ENCODE measurements at places on chromosomes 11 and 22.
A peak's percentile ranks its signal among the peaks of the same experiment; 100 is the strongest.

- DNase-seq: no peak
These were observed 64.9 kb upstream of the PAX6 start for GRCh38 chr11:31875866-31876560.

- DNase-seq: no peak
These were observed 7.0 kb upstream of the PRSS23 start for GRCh38 chr11:86793307-86793706.

- DNase-seq: no peak
These were observed 76.4 kb downstream of the TMEM135 start for GRCh38 chr11:87114093-87114492.

GRCh38 chr11:79371152-79371551, 69.7 kb downstream of the TENM4 start:
- no peak for DNase-seq

DNA sequence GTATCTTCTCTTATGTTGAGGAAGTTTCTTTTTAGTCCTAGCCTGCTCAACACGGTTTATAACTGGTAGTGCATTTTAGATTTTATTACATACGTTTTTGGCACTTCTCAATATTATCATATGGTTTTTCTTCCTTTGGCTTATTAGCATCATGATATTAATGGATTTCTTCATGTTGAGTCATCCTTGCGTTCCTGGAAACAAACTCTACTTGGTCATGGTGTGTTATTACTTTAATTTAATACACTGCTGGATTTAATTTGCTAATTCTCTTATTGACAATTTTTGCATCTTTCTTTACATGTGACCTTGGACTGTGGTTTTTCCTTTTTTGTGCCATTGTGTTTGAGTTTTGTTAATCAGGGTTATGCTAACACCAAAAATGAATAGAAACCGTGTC, 20.5 kb downstream of the IGF2 start:
- no peak for DNase-seq

GRCh38 chr22:24156141-24156912, 25.0 kb upstream of the SUSD2 start:
- DNase-seq: peak; percentile 80

DNA sequence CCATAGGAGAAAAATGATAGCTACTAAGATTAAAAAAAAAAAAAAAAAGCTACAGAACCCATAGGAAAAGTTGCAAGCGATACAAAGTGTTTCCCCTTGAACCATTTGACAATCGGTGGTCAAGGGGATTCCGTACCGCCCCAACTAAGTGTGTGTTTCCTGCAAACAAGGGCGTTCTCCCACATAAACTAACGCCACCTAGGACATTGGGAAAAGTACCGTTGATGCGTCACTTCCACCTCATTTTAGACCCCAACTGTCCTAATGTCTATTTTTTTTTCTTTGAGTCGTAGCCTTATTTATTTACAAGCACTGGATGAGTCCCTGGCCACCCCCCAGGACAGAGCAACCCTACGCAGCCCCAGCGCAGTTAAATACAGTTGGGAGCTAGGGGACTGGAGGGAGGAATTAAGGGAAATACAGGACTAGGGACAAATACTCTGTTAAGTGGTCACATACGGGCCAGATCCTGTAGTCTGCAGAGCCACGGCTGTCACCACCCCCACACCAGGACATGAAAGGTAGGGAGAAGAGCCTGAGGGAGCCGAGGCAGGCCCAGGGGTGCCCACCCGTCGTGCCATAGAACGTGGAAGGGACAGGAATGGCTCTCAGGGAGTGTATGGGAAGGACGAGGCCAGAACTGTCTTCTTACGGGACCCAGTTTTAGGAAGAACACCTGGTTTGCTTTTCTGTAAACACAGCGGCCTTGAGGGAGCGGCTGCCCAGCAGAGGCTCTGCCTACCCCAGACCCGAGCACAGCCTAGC, 19.0 kb downstream of the EIF1AD start:
- no peak for DNase-seq

GRCh38 chr11:12134236-12134585, 23.8 kb downstream of the MICAL2 start:
- peak; percentile 48 for DNase-seq

DNA sequence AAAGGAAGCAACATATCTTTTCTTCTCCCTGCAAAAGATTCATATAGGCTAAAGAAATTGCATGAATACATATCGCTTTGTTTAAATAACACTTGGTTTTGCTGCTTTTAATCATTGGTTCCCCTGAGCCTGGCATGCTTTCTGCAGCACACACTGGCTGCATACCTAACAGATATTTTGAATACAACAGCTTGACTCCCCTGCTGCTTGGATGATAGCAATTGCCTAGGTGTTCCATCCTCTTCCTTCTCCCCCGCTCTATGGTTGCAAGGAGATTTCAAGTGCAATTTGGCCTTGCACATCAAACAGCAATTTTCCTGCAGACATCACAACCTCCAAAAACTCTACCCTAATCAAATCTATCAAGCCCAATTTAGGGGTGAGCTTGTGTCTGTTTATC, 430.0 kb downstream of the NTM start:
- no peak for DNase-seq
